ENCODE measurements at places on chromosomes 5 and 9. TPM values are rescaled to one million over a fixed set of nuclear protein-coding genes. Genes with fewer than 3 reads are reported as not detected.

- no peak for ATAC-seq
Observed at GRCh38 chr9:124450241-124450924, at the start of gene ADGRD2. Gene ADGRD2 (plus strand): TSS chr9:124450451. CDS start chr9:124451667, 1,216 bp downstream.

The ANGPTL2 gene
- 2.1 TPM for total RNA-seq

DNA sequence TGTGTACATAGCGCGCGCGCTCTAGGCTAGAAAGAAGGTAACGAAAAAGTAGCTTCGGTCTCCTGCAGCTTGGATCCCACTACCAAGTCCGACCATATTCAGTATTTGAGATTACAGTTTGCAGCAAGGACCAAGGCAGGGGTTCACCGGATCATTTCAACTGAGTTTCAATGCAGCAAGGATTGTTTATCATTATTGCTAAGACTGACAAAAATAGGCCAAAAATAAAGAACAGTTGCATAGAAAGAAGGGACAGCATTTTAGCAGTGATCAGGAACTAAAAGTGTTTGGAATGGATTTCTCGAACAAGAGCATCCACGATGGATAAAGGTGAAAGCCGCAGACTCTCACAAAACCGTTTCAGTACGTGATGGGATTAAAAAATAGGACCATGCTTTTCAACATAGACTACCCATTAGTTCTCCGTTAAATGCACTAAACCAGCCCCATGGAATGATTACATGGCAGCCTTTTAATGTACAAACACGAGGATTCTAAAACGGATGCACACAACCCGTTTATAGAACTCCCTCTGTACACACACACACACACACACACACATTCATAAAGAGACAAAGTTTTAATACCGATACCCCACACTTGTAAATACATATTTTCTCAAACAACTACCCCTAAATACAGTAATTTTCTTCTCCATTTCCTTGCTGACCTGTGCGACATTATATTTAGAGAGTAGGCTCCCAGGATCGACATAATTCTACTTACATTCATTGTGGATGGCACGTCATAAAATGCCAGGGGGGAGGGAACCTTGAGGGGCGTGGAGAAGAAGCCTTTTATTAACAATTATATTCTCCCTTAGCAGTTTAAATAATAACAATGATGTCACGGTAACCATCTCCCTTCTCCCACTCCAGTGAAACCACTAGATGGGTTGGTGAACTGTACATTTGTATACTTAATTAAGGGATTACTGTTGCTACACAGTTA lies 197.1 kb downstream of the MEF2C start:
- ATAC-seq, result no peak

The HAPLN1 gene
- total RNA-seq, result not detected

The SLC44A1 gene
- total RNA-seq, result 49.5 TPM

The SPAG8 gene
- 0.20 TPM for total RNA-seq

GRCh38 chr5:167264348-167264747 lies 1027.1 kb upstream of the WWC1 start:
- ATAC-seq, result no peak

The ERP44 gene
- total RNA-seq, result 14.2 TPM

The LRRC26 gene
- total RNA-seq, result 1.6 TPM

- ATAC-seq, result no peak
Observed at GRCh38 chr9:134640506-134641172, 964 bp upstream of the COL5A1 start.
